ENCODE measurements at places on chromosomes 16 and 17. TPM values are rescaled to one million over a fixed set of nuclear protein-coding genes. Genes with fewer than 3 reads are reported as not detected.

Gene MPO
- not detected for total RNA-seq

Gene TMEM204
- total RNA-seq = 0.35 TPM

Gene TLCD1
- 20.2 TPM for total RNA-seq

Gene DNAH3
- total RNA-seq = 0.56 TPM

Gene MAFG
- total RNA-seq = 12.1 TPM

Gene CACNG5
- total RNA-seq = not detected

Gene FBXO39
- total RNA-seq = 0.07 TPM

Gene TPSG1
- total RNA-seq = not detected

Gene SPDYE4
- total RNA-seq = not detected

Gene KRT33B
- not detected for total RNA-seq

Gene MAP1LC3B
- 27.7 TPM for total RNA-seq

Gene CEP295NL
- not detected for total RNA-seq

Gene SOST
- total RNA-seq = not detected

Gene OTOP3
- total RNA-seq = 0.14 TPM

Gene SCGB1C2
- total RNA-seq = not detected

Gene HOXB2
- total RNA-seq = 0.85 TPM

Gene MYH8
- not detected for total RNA-seq

Gene CA5A
- not detected for total RNA-seq

Gene ALOX15
- not detected for total RNA-seq

Gene NHERF1
- 215 TPM for total RNA-seq

Measured in airway epithelial cell (primary cell).